T-helper 1 cell (primary cell): ENCODE measurements at places on chromosomes 16 and 17.

DNA sequence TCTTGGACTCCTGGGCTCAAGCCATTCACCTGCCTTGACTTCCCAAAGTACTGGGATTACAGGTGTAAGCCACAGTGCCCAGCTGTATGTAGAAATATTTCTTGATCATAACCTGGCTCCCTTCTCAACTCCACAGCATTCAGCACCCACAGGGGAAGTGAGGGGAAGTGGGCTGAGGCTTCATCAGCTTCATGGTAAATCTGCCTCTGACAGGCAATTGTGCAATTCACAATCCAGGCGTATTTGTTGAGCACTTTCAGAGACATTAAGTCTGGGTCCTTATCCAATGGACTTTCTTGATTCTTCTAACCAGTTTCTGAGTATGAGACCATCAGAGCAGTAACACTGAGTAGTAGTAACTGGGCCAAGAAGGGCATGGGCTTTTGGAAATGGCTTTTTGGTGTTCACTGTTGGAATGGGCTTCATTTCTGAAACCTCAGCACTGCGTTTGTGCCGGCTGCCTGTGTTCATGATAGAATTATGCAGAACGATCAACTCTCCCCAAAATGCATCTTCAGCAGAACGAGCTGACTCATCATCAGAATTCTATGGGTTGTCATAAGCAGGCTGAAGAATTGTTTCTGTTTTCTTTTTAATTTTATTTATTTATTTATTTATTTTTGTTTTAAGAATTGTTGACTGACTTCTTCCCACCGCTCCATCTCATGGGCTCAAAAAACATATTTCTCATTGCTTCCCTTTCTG, 28.9 kb downstream of the FAM20A start:
- no peak for DNase-seq

DNA sequence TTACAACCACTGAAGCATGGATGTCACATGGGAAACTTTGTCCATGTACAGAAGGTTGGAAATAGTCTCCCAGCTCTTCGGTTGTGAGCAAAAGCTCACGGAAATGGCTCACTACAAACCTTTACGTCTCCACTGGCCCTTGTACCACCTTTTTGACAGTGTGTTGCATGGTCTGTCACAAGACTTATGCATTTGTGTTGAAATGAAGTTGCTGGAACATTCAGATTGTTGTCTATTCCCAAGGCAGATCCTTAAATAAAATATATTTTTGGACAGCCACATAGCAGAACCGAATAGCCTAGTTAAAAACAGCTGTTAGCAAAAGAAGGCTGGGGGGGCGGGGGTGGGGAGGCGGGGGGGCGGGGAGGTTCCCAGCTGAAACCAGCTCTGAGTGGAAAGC, 39.2 kb downstream of the KNOP1 start:
- DNase-seq = no peak

DNA sequence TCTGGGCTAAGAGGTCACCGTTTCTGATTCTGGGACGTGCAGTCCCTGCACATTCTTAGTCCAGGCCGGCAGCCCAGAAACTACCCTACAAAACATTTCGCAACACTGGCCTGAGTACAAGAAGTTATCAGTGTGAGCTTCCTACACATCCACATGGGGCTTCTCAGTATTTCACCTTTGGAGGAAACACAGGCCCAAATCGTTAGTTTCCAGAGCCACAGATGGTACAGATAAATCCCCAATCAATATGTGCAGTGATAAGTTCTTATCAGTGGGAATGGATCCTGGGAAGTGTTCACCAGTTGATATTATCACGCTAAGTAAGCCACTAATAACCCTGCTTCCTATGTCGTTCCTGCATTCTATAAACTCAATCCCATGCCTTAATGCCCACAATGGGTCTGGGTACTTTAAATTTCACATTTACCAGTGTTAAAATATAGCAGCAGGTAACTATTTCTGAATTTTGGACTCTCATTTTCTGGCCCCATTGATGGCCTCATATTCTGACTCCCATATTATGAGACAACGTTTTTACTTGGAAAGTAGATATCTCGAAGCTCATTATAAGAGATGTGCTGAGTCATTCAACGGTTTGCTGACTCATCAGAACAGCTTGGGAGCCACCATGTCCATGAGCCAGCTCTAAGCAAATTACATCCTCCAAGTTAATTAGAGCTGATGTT, 370.2 kb upstream of the MAF start:
- DNase-seq = no peak

GRCh38 chr16:12951976-12952375, 50.6 kb downstream of the SHISA9 start:
- DNase-seq = no peak

GRCh38 chr17:37610971-37611370, 1.8 kb upstream of the SYNRG start:
- DNase-seq = no peak
